ENCODE measurements at places on chromosomes 13 and 19. TPM values are rescaled to one million over a fixed set of nuclear protein-coding genes. Genes with fewer than 3 reads are reported as not detected.

DNA sequence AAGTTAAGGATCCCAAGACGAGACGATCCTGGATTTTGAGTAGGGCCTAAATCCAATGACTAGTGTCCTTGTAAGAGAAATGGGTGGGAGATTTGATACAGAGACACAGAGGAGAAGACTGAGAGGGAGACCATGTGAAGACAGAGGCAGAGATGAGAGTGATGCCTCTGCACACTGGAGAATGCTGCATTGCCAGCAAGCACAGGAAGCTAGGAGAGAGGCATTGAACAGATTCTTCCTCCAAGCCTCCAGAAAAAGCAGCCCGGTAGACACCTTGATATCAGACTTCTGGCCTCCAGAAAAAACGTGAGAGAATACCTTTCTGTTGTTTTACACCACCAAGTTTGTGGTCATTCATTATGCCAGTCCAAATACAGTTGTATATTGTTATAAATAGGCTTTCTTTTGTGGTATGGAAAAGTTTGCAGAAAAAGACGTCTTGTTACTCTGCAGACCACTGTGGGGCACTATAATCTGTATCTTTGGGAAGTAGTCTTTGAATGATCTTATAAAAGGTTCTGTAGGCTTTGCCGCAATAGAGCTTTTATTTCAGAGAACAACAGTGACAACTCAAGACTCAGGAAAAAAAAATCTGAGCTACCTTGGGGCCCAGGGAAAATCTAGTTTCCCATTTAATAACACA, 17.9 kb upstream of the RFC3 start:
- no peak for DNase-seq

- no peak for DNase-seq
These were observed 25.2 kb downstream of the NLRP9 start for GRCh38 chr19:55712804-55713631.

NCAN gene
- total RNA-seq = not detected

PPM1N gene
- 0.57 TPM for total RNA-seq

FAM32A gene
- total RNA-seq = 38.8 TPM

Data from left ventricle myocardium superior (tissue), 1 donor.